H7 (cell line): ENCODE measurements at places on chromosomes 2 and 18.

GRCh38 chr2:207960911-207961310 is 64.4 kb downstream of the PLEKHM3 start:
- no peak for DNase-seq

GRCh38 chr2:24958411-24958935 is 13.3 kb downstream of the DNAJC27 start:
- DNase-seq, result no peak

GRCh38 chr2:108594982-108595464 is 60.8 kb downstream of the LIMS1 start:
- no peak for DNase-seq

DNA sequence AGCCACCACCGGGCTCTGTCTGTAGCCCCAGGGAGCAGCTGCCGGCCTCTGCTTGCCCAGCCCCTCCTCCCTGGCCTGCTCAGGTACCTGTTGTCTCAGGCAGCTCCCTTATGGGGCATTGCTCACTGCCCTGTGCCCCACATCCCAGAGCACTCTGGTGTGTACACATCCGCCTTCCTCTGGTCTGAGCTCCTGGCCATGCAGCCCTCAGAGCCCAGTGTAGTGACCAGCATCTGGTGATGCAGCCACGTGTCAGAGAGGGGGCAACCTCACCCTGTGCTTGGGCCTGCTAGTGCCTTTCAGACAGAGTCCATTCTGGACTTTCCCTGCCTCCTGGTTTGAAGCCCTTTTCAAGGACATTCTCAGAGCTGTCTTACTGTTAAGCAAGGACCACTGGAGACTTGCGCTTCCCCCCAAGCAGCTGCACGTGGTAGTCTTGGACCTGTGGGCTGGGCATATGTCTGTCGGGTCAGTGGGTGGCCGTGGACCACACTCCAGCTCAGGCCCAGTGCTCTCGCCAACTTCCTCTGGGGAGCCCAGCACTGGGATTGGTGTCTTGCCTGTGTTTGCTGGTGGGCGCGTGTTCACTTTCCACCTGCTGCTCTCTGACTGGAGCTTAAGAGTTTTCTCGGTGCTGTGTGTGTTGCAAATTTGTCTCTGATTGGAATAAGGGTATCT is 30.7 kb downstream of the DGKD start:
- peak; percentile 46 for DNase-seq

- DNase-seq, result peak; percentile 100
Measured at GRCh38 chr2:218322768-218323525, 30.6 kb upstream of the TMBIM1 start.

- DNase-seq, result no peak
Measured at GRCh38 chr18:61368001-61368400, 34.8 kb downstream of the CDH20 start.

GRCh38 chr2:230128623-230129342 is 60.1 kb upstream of the SLC16A14 start:
- no peak for DNase-seq

DNA sequence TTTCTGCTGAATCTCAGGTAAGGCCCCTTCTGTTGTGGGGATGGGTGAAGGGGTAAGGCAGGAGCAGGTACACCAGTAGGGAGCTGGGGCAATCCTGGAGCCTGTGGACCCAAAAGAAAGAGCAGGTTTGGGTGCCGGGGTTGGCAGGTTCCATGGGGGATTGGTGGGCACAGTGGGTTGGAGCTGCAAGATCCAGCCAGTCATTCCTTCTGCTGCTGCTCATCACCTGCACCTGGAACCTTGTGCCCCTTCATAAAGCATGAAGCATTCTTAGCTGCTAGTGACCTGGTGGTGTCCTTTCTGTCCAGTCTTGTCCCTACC is 24.9 kb downstream of the FHOD3 start:
- no peak for DNase-seq

DNA sequence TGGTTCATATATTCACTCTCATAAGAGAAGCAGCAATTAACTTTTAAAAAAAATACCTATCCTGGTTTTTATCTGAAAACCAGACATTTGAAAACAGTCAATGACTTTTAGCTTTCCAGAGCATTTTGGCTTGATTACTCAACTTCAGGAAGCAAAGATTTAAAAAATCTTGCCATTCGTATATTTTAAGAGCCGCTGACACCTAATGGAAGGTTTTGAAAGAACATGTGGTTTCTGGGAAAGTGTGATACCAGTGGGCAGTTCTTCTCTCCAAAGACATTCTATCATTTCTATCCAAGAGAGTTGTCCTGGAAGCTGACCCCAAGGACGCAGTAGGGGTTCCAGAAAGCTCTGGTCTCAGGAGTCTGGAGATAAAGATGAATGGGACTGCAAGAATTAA is 234.7 kb downstream of the TTC32 start:
- no peak for DNase-seq

DNA sequence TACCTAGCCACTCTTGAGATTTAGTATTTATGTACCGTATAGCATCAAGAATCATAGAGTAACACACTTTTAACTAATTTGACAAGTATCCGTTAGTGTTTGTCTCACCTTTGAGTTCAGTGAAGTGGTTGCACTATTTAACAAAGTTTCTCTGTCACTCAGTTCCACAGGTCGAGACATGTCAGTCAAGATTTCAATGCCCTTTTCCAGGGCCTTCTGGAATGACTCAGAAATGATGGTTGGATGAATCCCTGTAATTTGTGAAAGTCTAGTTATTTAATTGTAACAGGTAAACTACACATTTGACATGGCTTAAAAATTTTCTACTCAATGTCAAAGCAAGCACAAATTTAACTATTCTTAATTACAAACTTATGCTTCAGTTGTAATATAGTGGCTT is 9.7 kb downstream of the CCT4 start:
- DNase-seq, result no peak

- DNase-seq, result no peak
Measured at GRCh38 chr18:11860594-11861450, 9.6 kb downstream of the CHMP1B start.

DNA sequence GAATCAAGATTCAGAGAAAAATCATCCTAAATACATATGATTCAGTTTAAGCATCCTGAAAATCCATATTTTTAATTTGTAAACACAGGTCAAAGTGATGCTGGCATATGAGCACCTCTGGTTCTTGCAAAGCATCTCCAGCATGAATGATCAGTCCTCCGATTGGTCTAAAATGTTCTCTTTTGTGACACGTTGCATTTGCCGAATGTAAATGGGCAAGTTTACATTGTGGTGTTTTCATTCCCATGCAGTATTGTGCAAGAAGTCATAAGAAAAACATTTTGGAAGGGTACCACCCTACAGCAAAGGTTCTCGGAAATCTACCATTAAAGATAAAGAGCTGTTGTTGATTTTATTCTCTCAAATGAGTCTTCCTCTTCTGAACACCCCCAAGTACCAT is 108.0 kb upstream of the UNC80 start:
- DNase-seq, result no peak

- DNase-seq, result no peak
Measured at GRCh38 chr2:235668782-235669181, 174.9 kb downstream of the AGAP1 start.

DNA sequence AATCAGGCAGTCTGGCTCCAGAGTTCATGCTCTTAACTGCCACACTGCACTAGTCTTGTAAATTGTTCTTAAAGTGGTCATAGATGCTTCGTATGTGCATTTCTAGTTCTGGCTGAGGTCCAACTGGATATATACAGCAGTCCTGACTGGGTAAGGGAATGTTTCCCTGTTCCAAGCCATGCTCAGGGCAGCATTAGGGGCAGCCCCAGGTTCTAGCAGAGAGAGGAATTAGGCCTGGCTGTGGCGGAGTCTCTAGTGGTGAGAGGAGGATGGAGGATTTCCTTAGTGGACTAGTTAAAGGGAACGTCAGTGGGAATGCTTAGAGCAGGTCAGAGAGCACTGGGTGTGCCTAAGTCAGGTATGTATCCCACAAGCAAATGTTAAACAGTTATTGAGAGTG is 28.0 kb downstream of the UBE2E3 start:
- no peak for DNase-seq

DNA sequence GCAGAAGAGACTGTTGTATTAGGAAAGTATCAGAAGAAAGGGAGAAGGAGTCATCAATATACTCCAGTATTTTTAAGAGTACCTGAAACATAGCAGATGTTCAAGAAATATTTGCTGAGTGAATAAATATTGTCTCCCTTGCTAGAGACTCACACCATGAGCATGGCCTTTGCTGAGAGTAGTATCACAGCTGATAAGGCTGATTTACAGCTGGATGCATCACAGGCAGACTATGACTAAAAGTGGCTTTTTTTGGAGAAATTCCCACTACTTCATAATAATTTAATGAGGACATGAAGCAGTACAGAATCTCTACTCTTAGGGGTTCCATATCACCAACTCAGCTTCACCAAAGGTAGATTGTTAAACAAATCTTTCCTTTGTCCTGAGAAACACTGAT is 373.3 kb downstream of the RBM43 start:
- DNase-seq, result no peak

- no peak for DNase-seq
Measured at GRCh38 chr2:3970791-3971651, 267.6 kb downstream of the DCDC2C start.

- no peak for DNase-seq
Measured at GRCh38 chr2:1541819-1542475, 128.7 kb downstream of the TPO start.

DNA sequence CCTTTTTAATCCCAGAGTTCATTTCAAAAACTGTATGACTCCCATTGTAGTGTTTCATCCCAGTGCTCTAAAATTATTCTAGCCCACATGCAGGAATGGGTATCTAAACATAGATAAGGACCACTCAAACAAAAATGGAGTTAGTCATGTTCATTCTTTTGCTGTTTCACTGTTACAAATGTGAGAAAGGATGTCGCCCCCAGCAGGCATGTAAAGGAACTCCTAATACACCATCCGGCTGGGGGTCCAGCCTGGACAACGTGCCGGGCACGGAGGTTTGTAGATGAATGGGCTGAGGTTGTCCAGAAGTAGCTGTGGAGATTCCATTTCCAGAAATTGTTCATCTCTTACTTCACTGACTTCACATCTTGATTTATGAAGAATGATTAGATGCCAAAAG is 101.9 kb upstream of the RAB12 start:
- DNase-seq, result peak; percentile 66

- no peak for DNase-seq
Measured at GRCh38 chr2:141555876-141556470, 574.8 kb downstream of the LRP1B start.

DNA sequence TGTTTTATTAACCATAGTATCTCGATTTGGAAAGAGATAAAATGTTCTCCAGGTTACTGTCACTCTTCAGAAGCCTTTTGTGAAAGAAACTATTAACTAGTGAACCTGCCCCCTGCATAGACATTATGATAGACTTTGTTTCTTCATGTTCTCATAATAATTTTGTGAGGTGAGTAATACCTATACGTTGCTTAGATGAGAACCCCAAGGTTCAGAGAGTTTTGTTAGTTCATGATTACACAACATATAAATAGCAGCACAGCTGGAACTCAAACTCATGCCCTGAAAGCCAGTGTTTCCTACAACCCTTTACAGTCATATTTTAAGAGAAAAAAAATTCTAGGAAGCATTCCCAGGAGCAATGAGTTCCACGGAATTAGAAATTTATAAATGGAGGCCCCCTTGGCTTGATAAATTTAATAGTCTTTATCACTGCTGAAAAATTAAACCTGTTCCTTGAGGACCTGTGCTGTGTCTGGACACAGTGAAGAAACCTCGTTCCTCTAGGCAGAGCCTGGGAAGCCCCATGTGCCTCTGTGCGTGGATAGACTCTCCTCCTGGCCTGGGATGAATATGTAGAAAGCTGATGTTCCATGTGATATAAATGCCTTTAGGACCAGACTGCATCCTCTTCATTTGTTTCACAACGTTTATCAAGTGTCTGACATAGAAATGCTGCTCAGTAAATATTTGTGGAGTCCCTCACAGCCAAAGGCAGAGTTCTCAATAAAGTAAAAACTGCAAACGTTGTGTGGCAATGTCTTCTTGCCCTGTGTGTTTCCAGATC is 1257.0 kb upstream of the GYPC start:
- no peak for DNase-seq

DNA sequence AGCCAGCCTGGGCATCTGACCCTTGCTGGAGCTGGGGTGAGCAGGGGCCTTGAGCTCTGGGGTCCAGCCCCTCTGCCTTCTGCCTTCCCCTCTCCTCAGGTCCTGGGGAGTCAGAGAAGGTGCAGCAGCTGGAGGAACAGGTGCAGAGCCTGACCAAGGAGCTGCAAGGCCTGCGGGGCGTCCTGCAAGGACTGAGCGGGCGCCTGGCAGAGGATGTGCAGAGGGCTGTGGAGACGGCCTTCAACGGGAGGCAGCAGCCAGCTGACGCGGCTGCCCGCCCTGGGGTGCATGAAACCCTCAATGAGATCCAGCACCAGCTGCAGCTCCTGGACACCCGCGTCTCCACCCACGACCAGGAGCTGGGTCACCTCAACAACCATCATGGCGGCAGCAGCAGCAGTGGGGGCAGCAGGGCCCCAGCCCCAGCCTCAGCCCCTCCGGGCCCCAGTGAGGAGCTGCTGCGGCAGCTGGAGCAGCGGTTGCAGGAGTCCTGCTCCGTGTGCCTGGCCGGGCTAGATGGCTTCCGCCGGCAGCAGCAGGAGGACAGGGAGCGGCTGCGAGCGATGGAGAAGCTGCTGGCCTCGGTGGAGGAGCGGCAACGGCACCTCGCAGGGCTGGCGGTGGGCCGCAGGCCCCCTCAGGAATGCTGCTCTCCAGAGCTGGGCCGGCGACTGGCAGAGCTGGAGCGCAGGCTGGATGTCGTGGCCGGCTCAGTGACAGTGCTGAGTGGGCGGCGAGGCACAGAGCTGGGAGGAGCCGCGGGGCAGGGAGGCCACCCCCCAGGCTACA is 3.8 kb downstream of the EMILIN1 start:
- no peak for DNase-seq

DNA sequence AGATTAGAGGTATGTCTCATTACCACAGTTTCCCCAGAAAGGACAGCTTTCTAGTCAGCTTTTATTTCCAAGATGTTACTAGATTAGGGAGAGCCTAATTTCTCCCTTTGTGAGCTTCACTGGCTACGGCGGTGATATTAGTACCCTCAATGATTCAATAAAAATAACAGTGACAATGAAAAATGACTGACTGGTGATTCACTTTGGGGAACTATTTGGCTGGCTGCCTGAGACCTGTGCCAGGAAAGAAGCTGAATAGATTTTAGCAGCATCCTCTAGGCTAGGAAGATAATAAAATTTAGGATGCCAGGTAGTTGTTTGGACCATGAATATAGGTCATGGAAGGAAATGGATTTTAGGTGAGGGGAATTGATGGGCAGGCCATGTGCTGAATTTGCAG is 178.7 kb downstream of the FMNL2 start:
- DNase-seq, result no peak

DNA sequence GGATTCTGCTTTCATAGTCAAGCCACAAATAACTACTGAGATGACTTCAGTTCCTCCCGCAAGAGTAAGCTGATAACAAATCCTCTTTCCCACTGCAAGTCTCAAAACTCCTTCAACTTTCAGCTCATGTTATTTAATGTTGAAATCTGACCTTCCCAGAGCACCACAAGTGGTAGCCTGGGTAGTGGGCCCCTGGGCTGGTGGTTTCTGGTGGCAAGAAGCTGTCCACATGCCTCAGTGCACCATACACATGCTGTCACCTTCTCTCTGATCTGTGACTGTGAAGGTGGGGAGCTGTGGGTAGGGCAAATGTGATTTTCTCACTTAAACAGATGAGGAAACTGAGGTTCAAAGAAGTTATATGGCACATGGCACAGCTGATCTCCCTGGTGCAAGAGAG is 246.1 kb upstream of the EPAS1 start:
- no peak for DNase-seq
